Stimulated activated CD4-positive, alpha-beta T cell treated with anti-CD3 and anti-CD28 coated beads, Interleukin-1b, Interleukin-23, amount 100 ng/mL, for 1 hour (primary cell): ENCODE measurements at places on chromosomes 7 and 10.

DNA sequence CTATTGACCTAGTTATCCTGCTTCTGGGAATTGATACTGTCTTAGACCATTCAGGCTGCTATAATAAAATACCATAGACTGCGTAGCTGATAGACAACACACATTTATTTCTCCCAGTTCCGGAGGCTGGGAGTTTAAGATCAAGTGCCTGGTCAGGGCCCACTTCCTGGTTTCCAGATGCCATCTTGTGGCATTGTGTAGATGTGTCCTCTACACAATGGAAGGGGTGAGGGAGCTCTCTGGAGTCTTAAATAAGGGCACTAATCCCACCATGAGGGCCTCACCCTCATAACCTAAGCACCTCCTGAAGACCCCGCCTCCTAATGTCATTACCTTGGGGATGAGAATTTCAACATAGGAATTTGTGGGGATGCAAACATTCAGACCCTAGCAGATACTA, 62.4 kb downstream of the SLC35B4 start:
- no peak for DNase-seq

DNA sequence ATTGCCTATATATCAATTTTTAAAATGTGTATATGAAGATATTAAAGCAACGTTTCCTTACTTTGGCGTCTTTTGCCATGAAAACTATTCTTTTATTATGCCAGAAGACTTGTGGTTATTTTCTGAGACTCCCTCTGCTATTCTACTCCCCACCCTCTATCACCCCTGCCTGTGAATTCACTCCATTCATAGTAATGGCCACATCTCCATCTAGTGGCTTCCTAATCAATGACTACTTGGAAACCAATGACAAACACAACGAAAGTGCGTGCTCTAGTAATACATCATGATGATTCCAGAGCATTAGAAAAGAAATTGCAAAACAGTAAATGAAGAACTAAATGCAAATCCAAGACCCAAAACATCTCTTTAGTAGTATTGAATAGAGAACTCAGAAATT, 186.7 kb upstream of the HGF start:
- DNase-seq: no peak

DNA sequence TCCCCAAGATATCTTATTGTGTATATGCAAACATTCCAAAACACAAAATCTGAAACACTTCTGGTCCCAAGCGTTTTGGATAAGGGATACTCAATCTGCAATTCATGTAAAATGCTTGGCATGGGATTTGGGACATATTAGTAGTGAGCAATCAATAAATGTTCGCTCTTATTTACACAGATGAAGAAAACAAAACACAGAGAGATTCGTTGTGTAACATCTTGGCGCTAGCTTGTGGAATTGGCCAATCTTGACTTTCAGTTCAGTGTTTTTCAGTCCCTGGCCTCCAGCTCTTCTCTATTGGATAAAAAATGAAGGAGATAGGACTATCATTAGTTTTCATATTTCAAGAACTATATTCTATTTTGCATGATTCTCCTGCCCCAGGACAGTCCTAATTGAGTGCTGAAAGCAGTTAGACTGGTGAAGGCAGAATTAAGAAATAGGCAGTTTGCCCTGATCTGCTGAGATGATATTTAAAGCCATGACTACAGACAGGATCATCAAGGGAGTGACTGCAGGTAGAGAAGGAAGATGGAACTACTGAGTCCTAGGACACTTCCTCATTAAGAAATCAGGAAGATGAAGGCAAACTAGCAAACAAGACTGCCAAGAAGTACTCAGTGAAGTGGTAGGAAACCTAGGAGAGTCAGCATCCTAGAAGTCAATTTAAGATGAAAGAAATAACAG, 1.8 kb downstream of the PNLIPRP3 start:
- DNase-seq: no peak

- DNase-seq: no peak
These were observed 57.6 kb downstream of the CDH23 start for GRCh38 chr10:71454347-71454746.

- DNase-seq: no peak
These were observed 26.0 kb downstream of the LARP4B start for GRCh38 chr10:905503-905902.
